Thoracic aorta (tissue), 2 donors: ENCODE measurements at places on chromosomes 5 and 9.

GRCh38 chr5:128870373-128870772, 94.9 kb upstream of the SLC27A6 start:
- no peak for DNase-seq

DNA sequence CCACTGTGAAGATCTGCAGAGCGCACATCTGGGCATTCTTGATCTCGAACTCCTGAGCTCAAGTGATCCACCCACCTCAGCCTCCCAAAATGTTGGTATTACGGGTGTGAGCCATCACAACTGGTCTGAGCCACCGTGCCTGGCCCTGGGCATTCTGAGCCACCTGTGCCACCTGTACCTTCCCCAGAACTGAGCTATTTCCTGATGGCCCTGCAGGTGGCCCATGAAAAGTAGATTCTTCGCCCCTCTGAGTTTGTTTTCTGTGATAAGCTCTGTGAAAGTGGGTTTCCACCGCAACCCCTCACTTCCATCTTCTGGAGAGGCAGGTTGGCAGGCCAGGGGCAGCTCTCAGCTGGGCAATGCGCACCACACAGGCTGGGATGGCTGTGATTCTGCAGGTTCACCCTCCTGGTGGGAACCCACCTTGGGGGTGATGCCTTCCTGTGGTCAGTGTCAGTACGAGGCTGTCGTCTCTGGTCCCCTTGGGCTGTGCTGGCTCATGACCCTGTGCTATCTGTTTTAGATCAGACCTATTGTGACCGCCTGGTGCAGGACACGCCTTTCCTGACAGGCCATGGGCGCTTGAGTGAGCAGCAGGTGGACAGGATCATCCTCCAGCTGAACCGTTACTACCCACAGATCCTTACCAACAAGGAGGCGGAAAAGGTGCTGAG, 11.3 kb downstream of the CARD19 start:
- no peak for DNase-seq

DNA sequence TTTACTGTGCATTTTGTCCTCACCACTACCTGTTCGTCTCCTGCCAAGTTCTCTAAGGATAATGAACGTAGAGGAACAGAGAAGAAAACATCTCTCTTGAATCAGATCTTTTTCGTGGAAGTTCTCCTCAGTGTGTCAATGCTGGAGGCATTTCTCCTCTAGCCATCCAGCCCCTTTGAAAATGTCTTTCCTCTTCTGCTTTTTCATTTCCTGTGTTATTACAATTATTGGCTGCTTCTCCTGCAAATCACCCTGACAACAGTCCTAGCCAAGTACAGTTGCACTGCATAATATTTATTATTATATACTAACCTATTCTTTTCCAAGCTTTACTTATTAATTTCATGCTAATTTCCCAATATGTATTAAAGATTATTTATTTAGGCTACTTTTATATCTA, 61.8 kb upstream of the TRPM3 start:
- DNase-seq = no peak

- no peak for DNase-seq
Observed at GRCh38 chr5:178602752-178603151, 12.6 kb upstream of the COL23A1 start.

DNA sequence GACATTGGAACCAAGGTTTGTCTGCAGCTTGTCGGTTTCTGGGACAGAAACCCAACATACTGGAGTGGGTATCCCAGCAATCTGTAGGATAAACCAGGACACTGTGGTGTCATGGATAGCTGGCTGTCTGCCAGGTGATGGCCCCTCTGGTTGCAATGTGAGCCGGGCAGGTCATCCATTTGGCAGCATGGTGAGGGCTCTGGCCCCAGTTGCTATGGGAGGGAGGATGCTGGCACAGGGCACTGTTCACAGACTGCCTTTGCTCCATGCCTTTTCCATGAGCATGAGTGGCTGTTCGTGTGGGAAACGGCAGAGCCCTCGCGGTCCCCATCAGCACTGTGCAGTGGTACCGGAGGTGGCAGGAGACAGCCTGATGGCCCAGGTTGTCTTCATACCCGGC, 6.4 kb downstream of the S1PR3 start:
- no peak for DNase-seq

GRCh38 chr5:81154725-81155124, 78.4 kb upstream of the CKMT2 start:
- no peak for DNase-seq

GRCh38 chr9:112120030-112120341, 55.1 kb downstream of the SUSD1 start:
- no peak for DNase-seq

- DNase-seq = no peak
Observed at GRCh38 chr9:38313421-38313820, 79.1 kb upstream of the ALDH1B1 start.

- DNase-seq = no peak
Observed at GRCh38 chr5:154358516-154359220, 87.1 kb upstream of the SAP30L start.

DNA sequence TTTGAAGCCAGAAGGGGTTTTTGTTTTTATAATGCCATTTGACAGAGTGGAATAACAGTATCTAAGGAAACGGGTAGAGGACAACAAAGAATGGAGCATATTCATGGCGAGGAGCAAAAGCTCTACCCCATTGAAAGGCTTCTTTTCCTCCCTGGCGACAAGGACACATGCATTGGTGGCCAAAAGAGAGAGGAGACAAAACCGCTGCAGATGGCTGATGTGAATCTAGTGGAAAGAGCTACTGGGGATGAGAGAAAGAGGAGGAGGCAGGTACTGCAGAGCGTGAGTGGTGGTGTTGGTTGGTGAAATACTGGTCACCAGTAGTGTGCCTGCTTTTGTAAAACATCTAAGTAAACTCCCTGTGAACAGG, 491 bp downstream of the APC start:
- DNase-seq = no peak

- DNase-seq = no peak
Observed at GRCh38 chr9:32839013-32839885, 55.9 kb downstream of the TMEM215 start.

GRCh38 chr9:36791222-36791950, 218.7 kb downstream of the MELK start:
- DNase-seq = no peak

- no peak for DNase-seq
Observed at GRCh38 chr5:96537386-96537785, 104.3 kb upstream of the PCSK1 start.

GRCh38 chr5:126172812-126173211, 250.4 kb upstream of the GRAMD2B start:
- DNase-seq = no peak

DNA sequence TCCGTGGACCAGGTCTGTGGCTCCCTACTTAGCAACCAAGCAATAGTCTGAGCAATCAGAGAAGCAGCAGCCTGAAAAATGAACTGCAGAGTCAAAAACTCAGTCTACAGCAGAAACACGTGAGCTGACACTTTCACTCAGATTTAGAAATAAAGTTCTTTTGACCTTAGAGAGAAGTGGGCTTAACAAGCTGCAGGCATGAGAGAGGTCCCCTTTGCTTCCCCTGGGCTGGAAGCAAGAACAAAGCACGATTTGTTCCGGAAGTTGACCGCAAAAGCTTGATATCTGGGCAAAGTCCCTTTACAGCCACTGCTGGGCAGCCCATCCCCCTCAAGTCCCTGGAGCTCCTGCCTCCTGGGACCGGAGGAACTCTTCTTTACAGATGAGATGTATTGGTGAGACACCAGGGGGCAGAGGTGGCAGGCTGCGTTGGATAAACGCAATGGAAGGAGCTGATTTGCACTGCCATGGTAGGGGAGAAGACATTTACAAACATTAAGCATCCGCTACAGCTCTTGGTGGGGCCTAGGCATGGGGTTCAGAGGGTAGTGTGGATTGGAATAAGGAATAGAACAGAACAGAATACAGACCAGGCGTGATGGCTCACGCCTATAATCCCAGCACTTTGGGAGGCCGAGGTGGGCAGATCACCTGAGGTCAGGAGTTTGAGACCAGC, 5.8 kb upstream of the SOWAHA start:
- DNase-seq = no peak

DNA sequence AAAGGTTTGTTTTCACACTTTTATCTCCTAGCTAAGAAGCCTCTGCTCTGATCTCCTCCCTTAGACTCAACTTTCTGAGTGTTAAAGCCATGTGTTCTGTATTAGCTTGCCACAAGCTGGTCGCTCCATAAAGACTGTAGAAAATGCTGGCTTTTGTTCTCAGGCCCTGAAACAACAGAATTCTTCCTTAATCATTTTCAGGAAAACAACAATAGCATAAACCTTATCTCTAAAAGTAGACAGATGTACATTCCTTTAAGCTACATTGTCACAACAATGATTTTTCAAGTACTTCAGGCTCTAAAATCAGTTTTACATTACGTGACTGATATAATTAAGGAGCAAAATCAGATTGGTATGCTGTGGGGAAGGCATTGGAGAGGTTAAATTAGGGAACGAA, 41.9 kb downstream of the VCAN start:
- no peak for DNase-seq

DNA sequence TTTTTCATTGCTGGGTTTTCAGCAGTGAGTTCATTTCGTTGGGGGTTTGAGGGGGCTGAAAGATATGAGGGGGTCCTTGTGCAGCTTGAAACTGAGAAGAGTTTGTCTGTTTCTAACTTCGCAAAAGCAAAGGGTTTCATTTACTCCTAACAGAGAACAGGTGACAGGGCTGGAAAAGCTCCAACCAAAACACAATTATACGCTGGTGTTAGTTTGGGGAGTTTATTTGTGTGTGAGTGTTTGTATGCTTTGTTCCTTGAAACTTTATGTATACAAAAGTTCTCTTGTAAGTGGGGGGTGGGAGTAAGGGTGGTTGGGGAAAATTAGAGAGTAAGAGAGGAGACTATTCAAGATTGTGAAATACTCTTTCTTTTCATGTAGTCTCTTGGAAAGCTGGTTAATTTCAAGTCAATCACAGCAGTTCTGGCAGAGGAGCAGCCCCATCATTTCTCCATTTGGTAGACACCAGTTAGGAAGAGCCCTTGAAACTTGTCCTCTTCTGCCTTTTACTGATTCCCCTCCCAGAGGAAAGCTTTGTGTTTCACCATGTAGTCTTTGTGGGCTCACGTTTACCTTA, 881 bp downstream of the TNFAIP8 start:
- DNase-seq = no peak

GRCh38 chr9:93265972-93266371, 82.0 kb downstream of the WNK2 start:
- DNase-seq = no peak

DNA sequence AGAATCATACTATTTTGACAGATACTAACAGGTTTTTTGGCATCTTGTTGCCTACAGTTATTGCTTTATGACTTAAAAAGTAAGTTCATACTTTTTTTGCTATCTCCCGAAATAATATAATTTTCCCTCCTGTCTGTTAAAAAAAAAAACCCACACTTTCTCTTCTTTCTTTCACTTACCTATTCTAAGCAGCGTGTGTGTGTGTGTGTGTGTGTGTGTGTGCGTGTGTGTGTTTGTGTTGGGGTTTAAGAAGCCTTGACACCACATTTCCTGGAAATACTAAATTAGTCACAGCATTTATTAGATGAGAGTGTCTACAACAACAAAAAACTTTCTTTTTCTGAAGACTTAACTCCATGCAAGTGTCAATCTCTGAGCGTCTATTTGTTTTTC, 12.4 kb downstream of the TNFAIP8 start:
- DNase-seq = no peak

- DNase-seq = no peak
Observed at GRCh38 chr5:118043531-118043930, 944.8 kb downstream of the DTWD2 start.

- DNase-seq = no peak
Observed at GRCh38 chr5:138955013-138955660, 80.0 kb upstream of the LRRTM2 start.

- DNase-seq = no peak
Observed at GRCh38 chr5:34037726-34038125, 5.3 kb downstream of the C1QTNF3 start.

DNA sequence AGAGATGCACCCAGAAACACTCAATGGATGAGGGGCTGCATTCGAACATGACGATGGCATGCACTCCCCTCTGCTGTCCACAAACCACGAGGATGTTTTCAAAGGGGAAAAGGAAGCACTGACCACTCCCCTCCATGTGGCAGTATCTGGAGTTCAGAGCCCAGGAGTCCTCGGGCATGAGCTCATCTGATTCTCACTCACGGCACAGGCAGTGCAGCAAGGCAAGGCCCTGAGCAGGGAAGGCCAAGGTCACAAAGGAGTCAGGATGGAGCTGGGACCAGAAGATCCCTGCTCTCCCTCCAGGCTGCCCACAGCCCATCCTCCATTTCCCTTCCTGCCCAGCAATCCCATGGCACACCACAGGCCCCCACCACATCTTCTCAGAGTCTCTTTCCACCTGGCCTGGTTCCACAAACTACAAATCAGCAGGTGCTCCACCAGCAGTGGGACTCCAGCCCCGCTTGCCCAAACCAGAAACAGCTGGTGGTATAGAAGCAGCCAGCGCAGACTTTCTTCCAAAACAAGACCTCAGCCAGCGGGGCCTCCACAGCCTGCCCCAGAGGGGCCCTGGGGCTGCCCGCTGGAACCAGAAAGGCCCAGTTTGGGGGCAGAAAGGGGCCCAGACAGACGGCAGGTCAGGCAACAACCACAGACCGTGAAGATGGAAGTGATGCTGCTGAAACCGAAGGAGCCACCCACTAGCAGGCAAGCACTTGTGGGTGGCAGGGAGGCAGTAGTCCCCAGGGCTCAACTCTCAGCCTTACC, 12.2 kb downstream of the TNIP1 start:
- no peak for DNase-seq

DNA sequence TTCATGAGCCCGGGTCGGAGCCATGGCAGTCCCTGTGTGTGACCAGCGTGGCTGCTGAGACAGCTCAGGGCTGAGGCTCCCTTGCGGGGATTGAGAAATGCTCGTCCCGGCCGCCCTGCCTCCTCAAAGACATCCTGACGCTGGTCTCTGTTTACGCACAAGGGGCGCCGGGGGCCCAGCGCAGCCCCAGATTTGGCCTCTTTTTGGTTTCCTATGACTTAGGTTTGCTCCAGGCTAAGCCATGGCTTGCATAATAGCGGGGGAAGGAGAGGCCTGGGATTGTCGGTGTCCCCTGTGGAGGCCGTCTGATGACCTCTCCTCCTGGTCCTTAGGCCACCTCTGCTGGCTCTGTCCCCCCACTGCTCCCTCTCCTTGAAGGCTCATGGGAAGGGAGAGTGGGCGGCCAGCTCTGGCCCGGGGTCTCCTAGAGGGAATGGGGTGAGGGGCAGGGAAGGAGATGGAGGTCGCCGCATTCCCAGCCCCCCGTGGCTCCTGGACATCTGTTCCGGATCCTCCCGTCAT, 3.5 kb downstream of the LAMC3 start:
- DNase-seq = no peak

DNA sequence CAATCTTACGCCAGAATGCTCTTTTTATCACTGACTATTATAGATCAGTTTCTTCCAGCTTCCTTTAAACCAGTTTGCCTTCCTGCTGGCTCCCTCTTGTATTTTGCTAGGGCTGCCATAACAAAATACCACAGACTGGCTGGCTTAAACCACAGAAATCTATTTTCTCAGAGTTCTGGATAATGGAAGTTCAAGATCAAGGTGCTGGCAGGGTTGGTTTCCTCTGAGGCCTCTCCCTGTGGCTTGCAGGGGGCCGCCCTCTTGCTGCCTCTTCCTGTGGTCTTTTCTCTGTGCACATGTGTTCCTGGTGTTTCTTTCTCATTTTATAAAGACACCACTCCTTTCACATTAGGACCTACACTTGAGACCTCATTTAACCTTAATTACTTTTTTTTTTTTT, 6.8 kb upstream of the FXN start:
- no peak for DNase-seq
